ENCODE measurements at places on chromosomes 4 and X.

DNA sequence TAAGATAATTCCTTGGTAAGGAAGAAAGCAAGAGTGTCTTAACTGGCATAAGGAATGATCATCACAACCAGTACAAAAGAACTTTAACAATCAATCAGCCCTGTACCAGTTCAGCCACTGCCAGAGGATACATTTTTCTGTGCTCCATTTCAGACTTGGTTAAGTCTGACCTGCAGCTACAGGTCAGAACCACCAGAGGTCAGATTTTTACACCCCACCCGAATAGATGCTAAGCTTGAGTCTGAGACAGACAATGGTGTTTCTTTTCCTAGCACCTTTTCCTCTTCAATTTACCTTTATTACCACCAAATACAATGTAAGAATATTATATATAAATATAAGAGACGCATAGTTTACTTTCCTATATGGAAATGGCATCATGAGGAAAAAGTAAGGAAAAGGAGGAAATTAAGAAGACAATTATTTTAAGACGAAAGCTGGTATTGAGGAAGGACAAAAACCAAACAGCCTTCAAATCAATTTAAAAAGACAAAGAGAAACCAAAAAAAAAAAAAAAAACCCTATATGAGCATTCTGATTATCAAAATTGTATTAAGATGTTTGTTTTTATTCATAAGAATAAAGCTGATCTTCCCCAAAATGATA lies 215.3 kb upstream of the TTC29 start:
- peak; percentile 74 for DNase-seq

DNA sequence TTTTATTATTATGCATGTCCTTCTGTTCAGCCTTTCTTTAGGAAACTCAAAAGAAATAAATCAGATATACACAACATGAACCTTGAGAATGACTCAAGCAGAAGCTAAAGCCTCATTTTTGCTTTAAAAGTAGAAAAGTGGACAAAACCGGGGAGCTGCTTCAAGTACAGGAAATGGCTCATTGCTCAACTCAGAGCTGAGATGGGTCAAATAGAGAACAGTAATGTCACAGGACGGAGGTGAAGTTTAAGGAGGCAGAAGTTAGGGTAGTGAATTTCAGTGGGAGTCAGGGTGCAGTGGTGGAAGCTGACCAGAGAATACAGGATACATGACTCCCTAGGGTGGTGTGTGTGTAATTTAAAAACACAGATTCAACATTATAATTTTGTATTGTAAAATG lies 22.2 kb downstream of the PHKA2 start:
- peak; percentile 75 for DNase-seq

DNA sequence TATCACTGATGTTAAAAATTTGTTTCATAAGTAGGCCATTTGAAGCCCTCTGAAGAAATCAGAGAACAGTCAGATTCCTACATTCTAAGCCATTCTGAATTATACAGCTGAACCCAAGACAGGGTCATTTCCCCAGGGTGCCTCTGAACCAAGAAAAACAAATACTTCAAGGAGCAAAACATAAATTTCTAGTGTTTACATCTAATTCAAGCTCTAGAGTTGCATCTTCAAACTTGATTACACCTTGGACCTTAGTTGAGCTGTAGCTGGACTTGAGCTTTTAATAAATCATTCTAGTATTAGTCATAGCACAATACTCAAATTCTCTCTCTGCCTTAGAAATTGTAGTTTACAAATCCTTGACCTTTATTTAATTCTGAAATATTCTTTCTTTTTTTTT lies 87.6 kb upstream of the IL15 start:
- peak; percentile 63 for DNase-seq

DNA sequence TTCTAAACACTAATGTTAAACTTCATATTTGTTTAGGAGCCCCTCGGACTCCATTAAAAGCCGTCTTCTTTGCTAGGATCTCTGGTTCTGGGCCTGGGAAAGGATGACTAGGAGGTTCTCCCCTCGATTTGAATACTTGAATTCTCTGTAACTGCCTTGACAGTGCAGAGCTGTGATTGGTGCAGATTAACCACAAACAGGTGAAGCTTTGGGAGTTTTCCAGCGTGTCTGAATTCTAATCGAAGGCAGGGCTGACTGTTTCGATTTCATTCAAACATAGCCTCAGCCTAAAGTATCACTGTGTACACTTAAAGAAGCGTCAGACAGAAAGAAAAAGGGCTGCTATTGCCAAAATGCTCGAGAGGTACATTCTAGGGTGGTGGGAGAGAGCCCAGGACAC lies 29.0 kb downstream of the TFDP3 start:
- DNase-seq = no peak

DNA sequence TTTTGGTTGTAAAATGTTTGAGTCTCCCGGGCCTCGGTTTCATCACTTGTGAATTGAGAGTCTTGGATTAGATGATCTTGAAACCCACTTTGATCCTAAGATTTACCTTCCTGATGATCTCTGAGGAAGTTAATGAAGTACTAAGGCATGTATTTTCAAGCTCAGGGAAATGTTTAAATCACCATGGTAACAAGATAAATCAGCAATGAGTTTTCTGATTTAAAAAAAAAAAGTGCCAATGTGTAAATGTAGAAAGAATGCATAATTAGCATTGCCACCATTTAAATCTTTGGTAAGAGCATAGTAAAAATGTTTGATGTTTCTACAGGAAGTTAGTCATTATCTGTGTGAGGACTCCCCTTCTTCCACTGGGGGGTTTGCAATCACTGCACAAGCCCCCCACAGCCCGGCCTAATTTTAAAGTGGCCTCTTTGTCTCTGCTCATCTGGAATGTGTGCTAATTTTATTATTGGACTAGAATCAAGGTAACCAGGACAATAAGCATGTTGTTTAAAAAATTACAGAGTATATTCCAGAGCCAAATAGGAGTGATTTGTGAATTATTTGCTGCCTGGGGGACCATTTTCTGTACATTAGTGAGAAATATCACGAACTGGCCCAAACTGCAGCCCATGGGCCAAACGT lies 93.6 kb downstream of the SLC34A2 start:
- DNase-seq = no peak

GRCh38 chr4:37951461-37952352 lies 8.5 kb upstream of the PTTG2 start:
- no peak for DNase-seq

- no peak for DNase-seq
Measured at GRCh38 chr4:95410387-95410977, 138.3 kb downstream of the UNC5C start.

GRCh38 chrX:123851079-123851478 lies 8.8 kb upstream of the XIAP start:
- no peak for DNase-seq

DNA sequence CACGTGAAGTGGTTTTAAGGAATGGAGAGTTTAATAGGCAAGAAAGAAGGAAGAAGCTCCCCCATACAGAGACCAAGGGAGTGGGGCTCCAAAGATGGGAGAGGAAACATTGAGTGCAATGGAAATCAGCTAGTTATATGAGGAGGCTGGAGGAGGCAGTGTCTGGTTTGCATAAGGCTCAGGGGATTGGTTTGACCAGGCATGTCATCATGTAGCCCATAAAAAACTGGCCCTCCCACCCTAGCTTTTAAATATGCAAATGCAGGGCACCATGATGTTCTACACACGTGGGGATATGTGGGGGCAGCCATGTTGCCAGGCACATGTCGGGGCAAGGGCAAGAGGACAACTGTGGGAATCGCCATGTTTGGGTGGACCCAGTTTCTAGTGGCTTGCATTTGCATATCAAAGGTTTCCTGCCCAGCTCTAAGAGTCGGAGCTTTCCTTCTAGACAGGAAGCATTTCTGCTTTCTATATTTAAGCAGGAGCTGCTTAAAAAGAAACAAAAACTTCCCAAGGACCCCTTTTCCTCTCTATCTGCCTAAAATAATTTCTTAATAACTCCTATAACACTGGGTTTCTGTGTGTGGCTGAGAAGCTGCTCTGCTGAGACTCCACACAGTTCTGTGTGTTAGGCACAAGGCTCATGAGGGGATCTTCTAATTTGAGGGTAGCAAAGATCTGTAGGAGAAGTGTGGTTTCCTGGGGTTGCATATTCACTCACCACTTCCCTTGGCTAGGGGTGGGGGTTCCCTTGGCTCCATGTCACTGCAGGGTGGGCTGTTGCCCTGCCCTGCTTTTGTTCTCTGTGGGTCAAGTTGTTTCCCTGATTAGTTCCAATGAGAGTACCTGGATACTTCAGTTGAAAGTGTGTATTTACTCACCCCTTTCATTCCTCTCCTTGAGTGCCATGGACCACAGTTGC lies 113.5 kb downstream of the VSIG4 start:
- no peak for DNase-seq

DNA sequence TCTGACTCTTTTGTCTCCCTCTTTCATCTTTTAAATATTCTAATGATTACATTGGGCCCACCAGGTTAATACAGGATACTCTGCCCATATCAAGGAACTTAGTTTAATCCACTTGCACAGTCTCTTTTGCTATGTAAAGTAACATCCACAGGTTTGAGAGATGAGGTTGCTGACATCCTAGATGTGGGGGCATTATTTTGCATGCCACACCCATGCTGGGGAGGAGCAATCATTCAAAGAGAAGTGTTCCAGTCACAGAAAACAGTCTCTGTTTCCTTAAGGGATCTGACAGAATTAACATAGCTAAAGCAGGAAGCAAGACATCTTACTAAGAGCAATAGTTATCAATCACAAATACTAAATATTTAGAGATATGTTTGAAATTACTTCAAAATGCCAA lies 11.5 kb upstream of the TRAM1L1 start:
- no peak for DNase-seq

- peak; percentile 15 for DNase-seq
Measured at GRCh38 chrX:50003927-50004326, 81.5 kb downstream of the CLCN5 start.

Data from iris pigment epithelial cell (primary cell).